ENCODE measurements at places on chromosomes 6 and 20.

GRCh38 chr6:38974389-38975151, 74.0 kb upstream of the GLP1R start:
- DNase-seq: no peak

DNA sequence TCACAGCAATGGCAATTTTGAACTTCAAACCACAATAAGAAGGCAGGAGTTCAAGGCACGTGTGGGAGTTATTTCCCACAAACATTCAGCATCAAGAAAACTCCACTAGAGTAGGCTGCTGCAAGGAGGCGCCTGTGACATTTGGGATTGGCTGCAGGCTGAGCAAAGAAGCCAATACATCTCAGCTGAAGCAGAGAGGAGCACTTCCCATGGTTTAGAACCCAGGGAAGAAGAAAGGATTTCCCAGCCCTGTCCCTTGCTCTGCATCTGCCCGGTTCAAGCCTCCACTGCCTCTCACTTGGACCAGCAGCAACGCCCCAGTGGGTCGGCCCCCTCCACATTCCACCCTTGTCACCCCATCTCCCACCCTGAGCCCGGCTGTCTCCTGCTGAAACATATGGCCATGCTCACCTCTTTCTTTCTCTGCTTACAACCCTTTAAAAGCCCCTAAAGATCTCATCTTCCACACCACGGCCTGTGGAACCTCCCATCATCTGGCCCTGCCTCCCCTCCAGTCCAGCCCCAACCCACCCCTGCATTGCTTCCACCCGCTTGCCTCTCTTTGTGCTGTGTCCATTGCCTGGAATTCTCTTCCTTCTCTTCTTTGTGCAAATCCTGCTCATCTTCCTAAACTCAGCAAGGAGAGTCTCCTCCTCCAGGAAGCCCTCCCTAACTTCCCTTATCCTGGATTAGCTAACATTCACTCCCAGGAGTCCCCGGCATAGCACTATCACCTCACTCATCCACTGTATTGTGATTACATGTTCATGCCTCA, 128.3 kb downstream of the ANKRD60 start:
- no peak for DNase-seq

- DNase-seq: no peak
Observed at GRCh38 chr6:83633149-83633548, 75.8 kb downstream of the SNAP91 start.

DNA sequence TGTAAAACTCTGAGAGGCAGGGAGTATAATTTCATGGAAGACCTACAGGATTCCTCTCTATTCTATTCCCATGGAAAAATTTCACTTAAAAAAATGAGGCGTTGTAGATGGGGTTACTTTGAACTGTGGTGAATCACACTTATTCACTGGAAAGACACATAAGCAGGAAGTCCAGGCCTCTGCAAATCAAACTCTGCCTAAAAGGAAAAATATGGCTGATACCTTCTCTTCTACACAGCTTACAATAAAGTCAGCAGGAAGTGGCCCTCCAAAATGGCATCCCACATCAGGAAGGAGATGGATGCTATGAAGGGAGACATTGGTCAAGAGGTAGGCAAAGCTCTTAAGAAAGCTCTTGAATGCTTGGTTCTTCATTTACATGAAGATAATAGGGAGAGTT, 115.9 kb downstream of the FYN start:
- DNase-seq: no peak

DNA sequence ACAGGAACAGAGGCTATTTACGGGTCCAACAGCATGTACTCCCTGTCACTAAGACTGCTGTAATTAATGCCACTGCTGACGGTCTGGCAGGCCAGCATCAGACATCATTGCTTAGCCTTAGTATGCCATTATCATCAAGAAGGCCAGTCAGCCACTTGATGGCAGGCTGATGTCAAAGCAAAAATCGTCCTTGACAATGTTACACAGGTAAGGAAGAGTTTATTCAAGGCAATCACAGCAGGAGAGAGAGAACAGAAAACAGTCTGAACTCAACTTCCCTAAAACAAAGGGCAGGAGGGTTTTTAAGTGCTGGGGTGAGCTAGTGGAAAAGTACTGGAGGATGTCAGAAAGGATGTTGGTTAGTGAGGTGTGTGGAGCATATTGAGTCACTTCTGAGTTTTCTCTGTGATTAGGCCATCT, 25.1 kb downstream of the FKBP1C start:
- no peak for DNase-seq

DNA sequence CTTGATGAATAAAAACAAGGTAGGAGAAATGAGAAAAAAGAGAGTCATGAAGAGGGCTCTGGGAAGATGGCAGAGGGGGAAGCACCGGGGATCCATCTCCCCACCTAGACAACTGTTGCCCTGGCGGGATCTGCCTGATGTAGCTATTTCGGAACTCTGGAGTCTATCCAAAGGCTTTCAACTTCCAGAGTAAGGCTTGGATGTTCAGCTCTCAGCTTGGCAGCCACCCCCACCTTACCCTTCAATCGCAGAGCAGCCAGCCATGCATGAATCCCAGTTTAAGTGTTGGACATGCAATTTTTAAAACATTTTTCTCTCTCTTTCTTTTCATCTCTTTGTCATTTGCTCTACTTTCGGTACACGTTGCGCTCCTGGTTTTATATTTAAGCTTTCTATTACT, 275.9 kb upstream of the EXOC2 start:
- no peak for DNase-seq

- no peak for DNase-seq
Observed at GRCh38 chr20:40134176-40134575, 554.9 kb downstream of the MAFB start.

- no peak for DNase-seq
Observed at GRCh38 chr6:30219244-30219643, 6.0 kb upstream of the TRIM26 start.

GRCh38 chr6:138979365-138979764, 8.7 kb downstream of the REPS1 start:
- no peak for DNase-seq

DNA sequence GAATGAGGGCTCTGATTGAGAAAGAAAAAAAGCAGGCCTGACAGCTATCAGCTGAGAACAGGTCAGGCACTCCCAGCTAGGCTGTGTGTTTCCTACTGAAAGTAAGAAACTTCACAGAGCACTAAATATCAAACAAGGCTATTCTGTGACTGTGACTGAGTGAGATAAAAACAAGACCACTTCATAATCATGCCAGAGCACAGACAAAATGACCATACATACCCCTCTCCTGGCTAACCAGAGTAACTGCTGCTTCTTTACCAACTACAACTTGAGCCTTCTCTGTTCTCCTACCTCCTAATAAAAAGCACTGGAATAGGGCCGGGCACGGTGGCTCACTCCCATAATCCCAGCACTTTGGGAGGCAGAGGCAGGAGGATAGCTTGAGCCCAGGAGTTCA, 6.8 kb upstream of the BTN1A1 start:
- DNase-seq: no peak

DNA sequence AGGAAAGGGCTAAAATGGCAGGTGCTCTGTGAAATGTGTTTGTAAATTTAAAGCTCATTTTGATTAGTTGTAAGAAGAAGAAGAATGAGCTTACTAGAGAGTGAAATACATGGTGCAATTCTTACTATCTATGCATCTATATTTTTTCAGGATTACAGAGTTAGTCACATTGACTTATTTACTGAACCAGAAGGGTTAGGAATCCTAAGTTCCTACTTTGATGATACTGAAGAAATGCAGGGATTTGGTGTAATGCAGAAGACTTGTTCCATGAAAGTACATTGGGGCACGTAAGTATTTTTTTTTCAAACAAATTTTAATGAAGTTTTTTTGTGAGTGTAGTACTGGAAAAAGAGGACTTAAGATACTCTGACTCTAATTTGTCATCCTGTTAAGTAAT, 99.3 kb downstream of the RTN4IP1 start:
- no peak for DNase-seq

DNA sequence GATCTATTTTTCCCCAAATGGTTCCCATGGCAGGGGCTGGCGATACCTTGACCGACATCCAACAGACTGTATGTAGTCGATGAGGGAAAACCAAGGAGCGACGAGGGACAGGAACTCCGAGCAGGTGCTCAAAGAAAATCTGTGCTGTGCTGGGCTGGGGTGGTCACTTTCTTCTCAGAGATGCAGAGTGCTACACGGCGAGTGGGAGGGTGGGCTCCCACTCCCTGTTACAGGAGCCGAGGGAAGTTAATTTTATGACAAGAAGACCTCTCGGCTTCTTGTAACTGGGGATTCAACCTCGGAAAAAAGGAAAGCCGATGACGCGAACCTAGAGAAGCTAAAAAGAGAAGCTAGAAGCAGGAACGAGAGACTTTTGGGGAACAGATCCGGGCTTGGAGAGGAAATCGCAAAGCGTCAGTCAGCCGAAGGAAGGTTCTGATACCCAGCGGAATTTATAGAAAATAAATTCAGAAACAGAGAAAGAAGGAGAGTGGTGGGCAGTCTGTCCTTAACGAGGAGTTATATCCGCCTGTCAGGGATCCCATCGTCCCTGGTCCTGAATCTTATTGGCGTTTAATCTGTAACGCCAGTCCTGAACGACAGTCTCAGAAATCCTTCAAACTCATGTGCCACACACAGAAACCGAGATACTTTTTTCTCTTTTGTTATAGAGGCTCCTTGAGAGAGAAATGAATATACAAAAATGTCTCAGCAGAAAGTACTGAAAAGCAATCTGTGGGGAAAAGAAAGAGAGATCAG, 84.6 kb upstream of the ZNF322 start:
- no peak for DNase-seq

DNA sequence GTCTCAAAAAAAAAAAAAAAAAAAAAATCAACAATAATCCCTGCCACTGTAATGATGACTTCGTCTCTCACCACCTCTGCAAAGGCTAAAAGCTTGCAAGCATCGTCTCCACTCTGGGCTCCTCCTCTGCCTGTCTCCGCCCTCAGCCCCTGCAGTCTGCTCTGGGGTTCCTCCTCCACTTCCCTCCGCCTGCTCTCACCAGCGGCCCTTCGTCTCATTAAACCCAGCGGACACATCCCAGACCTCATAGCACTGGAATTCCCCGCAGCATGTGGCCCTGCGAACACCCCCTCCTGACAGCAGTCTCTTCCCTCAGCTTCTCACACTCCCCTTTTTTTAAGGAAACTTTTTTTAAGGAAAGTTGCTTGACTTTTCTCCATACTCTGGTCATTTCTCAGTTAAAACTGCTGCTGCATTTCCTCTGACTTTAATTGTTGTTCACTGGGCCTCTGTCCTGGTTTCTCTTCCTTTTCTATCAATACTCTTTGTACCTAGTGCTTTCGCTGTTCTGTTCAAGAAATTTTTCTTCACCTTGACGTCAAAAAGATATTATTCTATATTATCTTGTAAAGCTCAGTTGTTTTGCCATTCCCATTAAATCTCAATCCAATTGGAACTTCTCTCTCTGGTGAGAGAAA, 70.9 kb upstream of the PLEKHG1 start:
- no peak for DNase-seq

GRCh38 chr6:137303441-137303840, 84.3 kb upstream of the IFNGR1 start:
- DNase-seq: no peak

DNA sequence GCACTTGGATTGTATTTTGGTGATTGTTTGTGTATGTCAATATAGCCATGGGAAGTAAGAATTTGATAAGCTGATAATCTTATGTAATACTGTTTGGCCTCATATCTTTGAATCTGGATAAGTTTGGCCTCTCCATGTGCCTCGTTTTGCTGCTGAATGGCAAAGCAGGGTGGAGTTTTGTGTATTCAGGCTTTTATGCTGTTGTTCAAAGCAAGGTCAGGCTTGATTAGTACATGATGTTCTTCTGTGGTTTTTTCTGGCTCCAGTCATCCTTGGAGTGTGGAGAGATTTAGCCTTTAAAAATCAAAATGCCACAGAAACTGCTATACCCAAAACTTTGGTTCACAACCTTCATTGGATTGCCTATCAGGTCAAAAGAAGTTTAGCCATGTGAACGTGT, 728.9 kb upstream of the GJE1 start:
- no peak for DNase-seq

- no peak for DNase-seq
Observed at GRCh38 chr6:149815788-149816187, 48.4 kb downstream of the LRP11 start.

DNA sequence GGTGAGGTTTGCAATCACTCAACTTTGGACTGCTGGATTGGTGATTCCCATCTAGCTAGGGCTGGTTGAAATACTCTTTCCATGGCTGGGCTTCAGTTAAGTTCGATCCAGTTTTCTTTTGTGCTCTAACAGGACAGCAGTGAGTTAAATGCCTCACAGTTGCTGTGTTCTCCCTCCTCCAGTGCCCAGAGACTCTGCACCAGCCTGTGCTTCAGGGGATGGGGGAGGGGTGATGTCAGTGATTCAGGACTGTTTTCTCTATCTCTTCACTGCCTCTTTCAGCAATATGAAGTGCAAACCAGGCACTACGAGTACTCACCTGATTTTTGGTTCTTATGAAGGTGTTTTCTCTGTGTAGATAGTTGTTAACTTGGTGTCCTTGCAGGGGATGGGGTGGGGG, 88.2 kb upstream of the FAM83B start:
- DNase-seq: no peak

DNA sequence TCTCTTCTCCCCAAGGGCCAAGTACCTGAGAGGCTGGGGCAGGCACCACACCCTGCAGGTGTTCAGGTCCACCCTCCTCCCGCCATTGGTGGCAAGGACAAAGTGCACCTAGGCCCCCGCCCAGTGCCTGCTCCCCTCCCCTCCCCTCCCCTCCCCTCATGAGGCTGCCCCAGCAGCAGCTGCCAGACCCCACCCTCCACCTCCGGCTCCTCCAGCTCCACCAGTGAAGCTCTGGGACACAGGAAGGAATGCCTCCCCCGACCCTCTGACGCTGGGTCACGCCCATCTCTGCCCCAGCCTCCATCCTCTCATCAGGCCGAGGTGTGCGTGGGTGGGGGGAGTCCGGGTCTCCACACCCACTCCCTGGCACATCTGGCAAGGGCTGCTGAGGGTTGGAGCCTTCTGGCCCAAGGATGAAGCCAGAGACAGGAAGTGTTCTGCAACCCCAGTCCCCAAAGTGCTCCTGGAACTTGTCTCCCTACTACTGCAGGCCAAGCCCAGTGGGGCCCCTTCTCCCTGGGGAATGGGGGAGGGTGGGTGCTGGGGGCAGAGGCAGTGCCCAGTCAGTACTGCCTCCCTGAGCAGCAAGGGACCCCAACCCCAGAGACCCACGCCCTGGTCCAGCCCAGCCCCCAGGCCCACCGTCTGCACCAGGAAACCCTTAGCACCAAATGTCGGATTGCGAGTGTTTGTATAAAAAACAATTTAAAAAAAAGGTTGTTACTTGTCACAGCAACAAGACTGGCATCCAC, 1.6 kb upstream of the UCKL1 start:
- DNase-seq: no peak

DNA sequence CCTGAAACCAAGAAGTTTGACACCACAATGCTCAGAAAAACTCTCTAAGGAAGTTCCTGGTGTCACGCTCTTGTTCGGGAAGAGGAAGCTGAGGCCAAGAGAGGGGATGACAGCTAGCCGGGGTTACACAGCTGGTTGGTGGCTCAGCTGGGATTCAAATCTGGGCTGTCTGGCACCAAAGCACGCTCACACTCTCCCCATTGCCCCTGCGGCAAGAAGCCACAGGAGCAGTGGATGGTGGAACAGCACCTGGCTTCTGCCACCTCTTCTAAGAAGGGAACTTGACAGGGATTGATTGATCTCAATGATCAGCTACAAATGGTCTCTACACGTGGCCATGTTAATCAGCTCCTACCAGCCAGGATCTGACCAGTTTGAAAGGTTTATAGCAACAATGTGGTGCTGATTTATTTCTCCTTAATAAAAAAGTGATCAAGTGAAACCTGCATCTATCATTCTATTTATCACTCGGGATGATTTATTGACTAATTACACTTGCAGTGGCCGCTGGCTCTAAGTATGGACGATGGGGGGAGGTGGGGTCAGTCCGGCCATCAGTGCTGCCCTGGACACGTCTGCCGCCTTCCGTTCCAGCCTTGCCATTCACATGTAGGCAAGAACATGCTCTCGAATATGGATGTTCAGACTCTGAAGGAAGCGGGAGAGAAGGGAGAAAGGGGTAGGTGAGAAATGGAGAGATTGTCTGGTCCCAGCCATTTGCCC, 71.9 kb upstream of the TOP1 start:
- DNase-seq: no peak

All from lower lobe of right lung (tissue), 2 donors.